Kidney (tissue), 22 donors: ENCODE measurements at places on chromosomes 2 and 18.

DNA sequence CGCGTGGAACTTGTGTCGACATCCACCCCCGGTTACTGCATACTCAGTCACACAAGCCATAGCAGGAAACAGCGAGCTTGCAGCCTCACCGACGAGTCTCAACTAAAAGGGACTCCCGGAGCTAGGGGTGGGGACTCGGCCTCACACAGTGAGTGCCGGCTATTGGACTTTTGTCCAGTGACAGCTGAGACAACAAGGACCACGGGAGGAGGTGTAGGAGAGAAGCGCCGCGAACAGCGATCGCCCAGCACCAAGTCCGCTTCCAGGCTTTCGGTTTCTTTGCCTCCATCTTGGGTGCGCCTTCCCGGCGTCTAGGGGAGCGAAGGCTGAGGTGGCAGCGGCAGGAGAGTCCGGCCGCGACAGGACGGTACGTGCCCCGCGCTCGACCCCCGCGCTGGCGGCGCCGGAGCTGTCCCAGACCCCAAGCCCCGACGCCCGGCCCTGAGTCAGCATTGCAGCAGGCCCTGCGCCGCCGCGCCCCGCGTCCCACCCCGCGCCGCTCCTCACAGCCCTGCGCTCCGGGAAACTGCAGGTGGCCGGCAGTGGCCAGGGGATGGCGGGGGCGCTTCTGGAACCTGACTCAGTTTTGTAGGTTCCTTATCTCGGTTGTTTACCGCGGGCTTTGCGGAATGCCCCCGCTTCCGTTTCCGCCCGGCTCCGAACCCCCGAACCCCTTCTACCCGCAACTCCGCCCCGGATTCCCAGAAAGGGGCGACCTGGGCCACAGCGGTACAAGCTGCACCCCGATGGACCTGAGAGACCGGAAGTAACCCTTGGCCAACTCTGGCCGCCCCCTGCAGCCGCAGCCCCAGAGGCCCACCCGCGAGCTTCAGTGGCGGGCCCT is at the start of gene CFLAR:
Gene CFLAR (plus strand): TSS at position 50 of the 844 bp plus-strand sequence. CDS start 13,702 bp downstream, outside the sequence.
- H3K4me1 ChIP-seq: no peaks in the 10 kb centered on the region
- H3K27me3 ChIP-seq: no peaks in the 10 kb centered on the region
- H3K36me3 ChIP-seq: no peaks in the 10 kb centered on the region
- DNase-seq: peak; percentile 94

DNA sequence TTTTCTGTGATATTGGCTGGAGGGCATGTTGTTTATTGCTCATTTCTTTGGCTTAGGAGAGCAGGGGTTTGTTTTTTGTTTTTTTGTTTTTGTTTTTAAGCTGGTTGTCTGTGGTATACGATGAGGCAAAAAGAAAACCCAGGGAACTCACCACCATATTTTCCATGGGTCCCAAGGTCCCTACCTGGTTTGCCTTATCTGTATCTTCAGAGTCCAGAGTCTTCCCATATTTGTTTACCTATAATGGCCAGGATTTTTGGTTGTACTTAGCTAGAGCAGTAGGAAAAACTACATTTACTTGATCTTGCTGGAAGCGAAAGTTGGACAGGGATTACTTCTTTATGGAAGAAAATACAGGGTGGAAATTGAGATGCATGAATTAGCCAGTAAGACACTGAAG is 9.5 kb downstream of the LCLAT1 start:
- no peak overlapping the region for H3K27ac ChIP-seq
- no peak overlapping the region for H3K4me3 ChIP-seq
- DNase-seq: no peak

- peak overlapping the region; percentile 23 for H3K27ac ChIP-seq
- DNase-seq: no peak
- peaks cover 3% of the 10 kb centered on the region for H3K4me1 ChIP-seq
- H3K36me3 ChIP-seq: no peaks in the 10 kb centered on the region
Measured at GRCh38 chr2:85704800-85705679, 10.9 kb downstream of the GNLY start.

DNA sequence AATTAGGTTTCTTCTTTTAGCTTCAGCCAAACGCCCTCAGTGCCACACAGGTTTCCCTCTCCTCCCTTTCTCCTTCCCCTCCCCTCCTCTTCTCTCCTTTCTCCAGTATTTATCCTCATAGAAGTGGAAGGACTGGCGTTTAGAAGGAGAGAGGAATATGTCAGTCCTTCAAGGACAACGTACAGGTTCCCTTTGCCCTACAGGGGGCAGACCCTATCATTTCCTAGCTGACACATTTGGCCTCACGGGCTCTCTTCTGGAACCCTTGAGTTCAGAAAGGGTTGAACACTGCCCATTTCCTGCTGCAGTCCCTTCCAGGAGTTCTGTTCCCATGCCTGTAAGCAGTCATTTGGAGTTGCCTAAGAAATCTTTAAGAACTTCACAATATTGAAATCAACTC is 46.1 kb downstream of the CDCA7 start:
- H3K4me1 ChIP-seq: peaks cover 6% of the 10 kb centered on the region
- peaks cover 6% of the 10 kb centered on the region for H3K27me3 ChIP-seq
- DNase-seq: no peak
- no peak overlapping the region for H3K27ac ChIP-seq
- no peak overlapping the region for H3K4me3 ChIP-seq

DNA sequence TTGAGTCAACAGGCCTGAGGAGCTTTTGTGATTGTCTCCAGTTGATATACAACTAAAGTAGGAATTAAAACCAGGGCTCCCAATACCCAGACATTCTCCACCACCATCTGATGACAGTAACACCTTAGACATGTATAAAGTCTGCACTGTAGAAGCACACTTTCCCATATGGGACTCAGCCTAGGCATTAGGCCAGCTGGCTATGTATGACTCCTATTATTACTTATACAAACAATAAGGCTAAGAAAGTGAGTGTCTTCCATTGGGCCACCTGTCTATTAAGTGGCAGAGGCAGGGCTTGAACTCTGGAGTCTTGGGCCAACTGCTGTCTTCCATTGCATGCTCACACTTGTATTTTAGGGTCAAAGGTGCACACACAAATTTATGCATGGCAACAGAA is 32.1 kb upstream of the COLEC12 start:
- no peaks in the 10 kb centered on the region for H3K4me1 ChIP-seq
- H3K4me3 ChIP-seq: no peak overlapping the region
- DNase-seq: no peak
- no peaks in the 10 kb centered on the region for H3K27me3 ChIP-seq
- no peak overlapping the region for H3K27ac ChIP-seq
- H3K36me3 ChIP-seq: no peaks in the 10 kb centered on the region

DNA sequence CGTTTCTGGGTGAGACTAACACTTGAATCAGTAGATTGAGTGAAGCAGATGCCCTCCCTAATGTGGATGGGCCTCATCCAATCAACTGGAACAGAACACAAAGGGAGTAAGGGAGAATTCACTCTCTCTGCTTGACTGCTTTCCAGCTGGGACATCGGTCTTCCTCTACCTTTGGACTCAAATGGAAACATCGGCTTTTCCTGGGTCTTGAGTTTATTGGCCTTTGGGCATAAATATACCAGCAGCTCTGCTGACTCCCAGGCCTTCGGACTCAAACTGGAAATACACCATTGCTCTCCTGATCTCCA is 311.6 kb downstream of the STK39 start:
- no peak overlapping the region for H3K4me3 ChIP-seq
- no peak for DNase-seq
- H3K27ac ChIP-seq: no peak overlapping the region
- H3K4me1 ChIP-seq: no peaks in the 10 kb centered on the region
- H3K36me3 ChIP-seq: no peaks in the 10 kb centered on the region
- H3K27me3 ChIP-seq: no peaks in the 10 kb centered on the region

GRCh38 chr2:42125841-42126594 is 43.1 kb upstream of the EML4 start:
- no peaks in the 10 kb centered on the region for H3K27me3 ChIP-seq
- H3K36me3 ChIP-seq: no peaks in the 10 kb centered on the region
- DNase-seq: no peak
- H3K4me1 ChIP-seq: peaks cover 9% of the 10 kb centered on the region
- H3K27ac ChIP-seq: no peak overlapping the region
